ENCODE measurements at places on chromosomes 6 and 20.

- no peak for DNase-seq
Measured at GRCh38 chr6:88708197-88708744, 255.1 kb downstream of the RNGTT start.

GRCh38 chr6:54059683-54060082 is 51.6 kb upstream of the MLIP start:
- no peak for DNase-seq

DNA sequence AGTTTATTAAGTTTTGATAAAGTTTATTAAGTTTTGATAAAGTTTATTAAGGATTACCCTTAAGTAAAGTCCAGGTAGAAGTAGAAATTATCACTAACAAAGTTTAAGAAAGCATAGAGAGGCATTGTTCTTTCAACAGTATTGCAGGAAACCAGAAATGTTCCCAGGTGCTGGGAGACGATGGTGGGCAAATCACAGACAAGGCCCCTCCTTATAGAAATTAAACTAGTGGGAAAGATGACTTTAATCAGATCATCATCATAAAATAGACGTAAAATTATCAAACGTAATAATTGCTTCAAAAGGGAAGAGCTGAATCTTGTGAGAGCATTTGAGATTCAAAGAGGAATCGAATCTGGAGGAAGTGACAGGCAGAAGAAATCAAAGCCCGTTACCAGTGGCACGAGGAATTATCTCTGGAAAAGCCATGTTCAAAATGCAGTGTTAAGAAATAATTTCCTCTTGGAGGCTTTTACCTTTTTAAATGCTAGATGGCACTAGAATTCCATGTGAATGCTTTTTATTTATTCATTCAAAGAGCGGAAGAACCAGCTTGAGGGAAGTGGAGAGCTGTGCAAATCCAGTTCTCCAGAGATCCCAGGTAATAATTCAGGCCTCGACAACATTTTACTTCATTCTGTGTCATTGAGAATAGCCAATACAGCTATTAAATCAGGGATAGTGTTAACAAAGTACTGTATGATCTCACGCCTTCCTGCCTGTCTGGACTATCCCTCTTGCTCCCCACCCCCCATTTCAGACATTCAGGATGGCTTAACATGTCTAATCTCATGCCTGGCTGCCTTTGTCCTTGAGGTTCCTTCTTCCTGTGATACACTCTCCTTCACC is 1.0 kb upstream of the APMAP start:
- peak; percentile 54 for DNase-seq

GRCh38 chr6:115677198-115677597 is 383.5 kb downstream of the FRK start:
- no peak for DNase-seq

DNA sequence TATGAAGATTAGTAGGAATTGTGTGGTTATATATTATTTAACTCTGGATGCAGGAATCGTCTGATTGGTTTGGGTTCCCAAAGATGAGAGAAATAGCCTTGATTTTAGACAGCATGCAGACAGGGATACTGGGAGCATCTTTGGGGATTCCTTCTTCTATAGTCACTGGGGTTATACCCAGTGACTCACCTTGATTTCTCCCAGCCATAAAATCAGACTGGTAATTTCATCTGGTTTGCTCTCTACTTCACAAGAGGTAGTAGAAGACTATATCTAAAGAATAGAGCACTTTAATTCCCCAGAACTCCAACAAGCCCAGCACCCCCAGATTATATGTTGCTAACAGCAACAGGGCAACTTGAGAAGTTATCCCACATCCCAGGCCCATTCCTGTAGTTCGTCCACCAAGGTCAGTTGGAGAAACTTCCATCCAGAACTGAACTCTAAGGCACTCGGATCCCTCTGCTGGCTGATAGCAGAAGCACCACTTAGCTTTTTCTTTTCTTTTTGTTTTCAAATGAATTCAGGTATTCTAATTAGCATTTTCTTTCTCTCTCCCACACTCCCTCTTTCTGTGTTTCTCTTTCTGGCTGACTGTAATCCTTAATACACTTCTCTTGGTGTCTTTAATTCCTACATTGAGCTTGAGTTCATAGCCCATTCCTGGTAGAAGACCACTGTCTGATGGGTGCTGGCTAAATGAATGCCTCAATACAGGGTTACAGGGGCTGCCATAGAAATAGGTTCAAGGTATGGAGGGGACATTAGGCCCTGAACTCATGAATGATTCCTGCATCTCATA is 20.4 kb upstream of the EFHC1 start:
- DNase-seq: no peak

DNA sequence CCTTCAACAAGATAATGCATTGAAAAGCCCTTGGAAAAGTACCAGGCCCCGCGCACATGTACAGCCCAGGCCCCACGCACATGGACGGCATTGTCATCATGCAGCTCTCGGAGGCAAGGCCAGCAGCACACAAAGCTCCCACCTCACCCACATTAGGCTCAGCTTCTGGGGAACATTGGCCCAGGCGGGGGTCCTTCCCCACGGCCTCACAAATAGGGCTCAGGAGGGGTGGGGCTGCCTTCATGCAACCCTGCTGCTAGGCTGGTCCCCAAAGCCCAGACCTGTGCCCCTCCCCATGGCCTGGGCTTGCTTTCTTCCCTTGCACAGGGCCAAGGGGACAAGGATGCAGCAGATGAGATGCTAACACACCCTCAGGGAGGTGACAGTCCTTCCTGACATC is 26.7 kb downstream of the NPEPL1 start:
- peak; percentile 32 for DNase-seq

DNA sequence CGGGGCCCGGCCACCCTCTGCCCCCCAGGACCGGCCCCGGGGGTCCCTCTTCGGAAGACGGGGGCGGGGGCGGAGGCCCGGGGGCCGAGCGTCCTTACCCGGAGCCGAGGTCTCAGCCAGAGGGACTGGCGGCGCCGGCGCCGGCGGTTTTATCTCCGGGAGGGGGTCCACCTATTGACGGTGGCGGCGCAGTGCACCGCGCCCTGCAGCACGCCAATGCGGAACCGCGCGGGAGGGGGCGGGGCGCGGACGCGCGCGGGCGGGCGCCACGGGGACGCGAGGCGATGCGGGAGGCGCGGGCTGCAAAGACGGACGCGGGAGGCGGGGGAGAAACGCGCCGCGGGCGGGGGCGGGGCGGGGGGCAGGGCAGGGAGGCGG is at the start of gene EEF1A2:
Gene EEF1A2 (minus strand): TSS at position 124 of the 378 bp plus-strand sequence. CDS start 1,320 bp downstream, outside the sequence.
- DNase-seq: no peak

DNA sequence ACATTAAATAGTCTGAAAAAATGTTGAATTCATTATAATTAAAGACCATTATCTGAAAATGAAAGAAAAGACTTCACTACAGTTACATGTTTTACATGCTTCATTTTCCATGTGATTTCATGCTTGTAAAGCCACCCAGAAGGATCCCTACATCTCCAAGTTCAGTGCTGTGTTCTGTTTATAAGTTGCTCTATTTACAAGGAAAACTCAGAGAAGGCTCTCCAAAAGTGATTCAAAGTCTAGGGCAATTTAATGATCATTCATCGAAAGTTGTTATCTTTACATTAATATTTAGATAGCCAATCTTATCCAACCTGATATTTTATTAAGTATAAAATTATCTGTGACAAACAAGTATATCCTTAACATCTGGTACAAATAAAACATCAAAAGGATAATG is 494.9 kb upstream of the RNF217 start:
- DNase-seq: no peak

Measured in right atrium auricular region (tissue), 2 donors.